CD8-positive, alpha-beta memory T cell (primary cell): ENCODE measurements at places on chromosomes 12 and 14.

GRCh38 chr14:76729953-76730505 is 31.2 kb upstream of the VASH1 start:
- no peak for DNase-seq

DNA sequence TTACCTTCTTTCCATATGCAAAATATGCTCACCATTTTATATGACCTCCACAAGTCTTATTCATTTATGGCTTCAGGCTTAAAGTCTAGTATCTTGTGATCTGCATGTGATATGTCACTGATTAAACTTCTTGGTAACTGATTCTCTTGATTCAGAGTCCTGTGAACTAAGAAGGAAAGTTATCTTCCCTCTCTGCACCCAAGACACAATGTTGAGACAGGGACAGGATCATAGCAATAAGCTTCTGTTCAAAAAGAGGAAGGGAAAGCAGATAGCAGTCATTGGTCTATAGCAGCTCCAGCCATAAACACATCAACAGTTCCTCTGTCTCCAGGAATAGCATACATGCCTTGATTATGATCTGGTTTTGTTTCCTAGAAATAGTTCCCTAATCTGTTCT is 103.1 kb downstream of the UNC79 start:
- DNase-seq, result no peak

- no peak for DNase-seq
Observed at GRCh38 chr12:39401459-39401858, 41.5 kb downstream of the KIF21A start.

DNA sequence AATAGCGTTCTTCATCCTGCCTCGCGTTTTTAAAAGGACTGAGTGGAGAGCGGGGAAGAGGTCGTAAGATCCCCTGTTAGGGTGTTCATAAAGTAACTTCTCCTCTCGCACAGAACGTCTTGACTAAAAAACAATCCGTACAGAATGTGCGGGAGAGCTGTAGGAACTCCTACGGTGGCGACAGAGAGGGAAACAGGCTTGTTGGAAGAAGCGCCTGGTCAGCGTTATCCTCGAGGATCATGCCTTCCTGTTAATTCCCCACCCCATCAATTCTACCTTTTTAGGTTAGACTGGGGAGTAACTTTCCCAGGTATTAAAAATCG is 399 bp upstream of the WASHC4 start:
- DNase-seq, result no peak

DNA sequence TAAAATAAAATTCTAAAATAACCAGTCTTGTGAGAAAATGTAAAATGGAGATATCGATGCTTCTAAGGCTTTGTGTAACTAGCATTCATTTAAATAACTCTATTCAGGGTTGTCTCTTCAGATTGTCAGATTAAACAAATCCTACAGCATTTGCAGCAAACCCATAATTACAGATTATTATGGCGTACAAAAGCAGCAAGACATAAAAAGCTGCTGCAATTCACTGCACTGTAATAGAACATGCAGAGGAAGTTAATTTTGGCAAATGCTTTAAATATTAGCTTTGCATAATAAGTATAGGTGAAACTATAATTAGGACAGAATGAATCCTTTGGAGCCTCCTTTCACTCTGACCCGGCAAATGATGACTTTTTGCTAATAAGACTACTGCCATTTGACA is 98.3 kb downstream of the INSM2 start:
- no peak for DNase-seq

DNA sequence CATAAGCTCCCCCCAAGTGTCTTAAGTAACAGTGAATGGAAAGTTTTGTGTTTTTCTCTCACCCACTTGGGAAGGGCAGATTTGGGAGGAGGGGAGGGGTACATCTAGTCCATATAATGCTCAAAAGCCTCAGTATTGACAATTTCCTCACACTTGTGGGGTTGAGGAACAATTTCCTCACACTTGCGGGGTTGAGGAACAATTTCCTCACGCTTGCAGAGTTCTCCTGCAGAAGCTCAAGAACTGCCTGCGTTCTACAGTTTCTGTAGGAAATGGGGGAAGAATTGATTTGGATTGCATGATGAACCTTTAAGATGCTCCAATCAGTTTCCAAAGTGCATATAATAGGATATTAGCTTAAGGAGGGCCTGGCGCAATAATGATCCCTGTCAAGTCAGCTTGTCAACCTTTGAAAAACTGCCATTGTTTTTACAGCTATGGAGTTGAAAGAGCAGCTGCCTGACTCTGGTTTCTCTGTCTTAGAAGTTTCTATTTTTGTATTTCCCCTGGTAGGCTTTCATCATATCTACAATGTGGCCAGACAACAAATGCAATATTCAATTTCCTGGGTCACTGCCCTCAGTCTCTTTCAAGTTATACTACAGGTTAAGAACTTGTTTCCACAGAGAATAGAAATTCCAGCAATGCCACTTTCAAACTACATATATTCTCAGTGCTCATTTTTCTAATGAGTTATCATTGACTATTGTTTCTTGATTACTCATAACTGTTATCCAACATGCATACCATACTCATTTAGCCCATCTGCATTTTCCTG is 66.5 kb downstream of the PLEKHG7 start:
- DNase-seq, result no peak

GRCh38 chr14:58639198-58639565 is 1.4 kb downstream of the DACT1 start:
- no peak for DNase-seq

DNA sequence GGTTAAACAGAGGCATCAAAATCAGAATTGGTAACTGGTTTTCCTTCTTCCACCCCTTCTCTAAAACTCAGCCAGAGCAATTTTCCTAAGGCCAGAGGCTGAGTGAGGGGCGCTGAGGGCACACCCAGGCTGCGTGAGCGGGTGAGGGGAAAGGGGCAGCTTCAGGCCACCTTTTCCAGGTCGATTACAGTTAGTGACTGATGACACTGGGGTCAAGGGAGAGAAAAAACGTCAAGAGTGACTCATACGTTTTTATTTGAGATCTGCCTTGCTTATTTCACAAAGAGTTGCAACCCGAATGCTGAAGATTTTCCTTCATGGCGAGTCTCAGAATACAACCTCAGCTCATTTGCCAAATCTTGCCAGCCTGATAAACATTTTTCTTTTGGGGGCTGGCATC is 46.7 kb upstream of the EVL start:
- DNase-seq, result no peak

GRCh38 chr14:99408286-99408970 is 72.2 kb downstream of the SETD3 start:
- no peak for DNase-seq

DNA sequence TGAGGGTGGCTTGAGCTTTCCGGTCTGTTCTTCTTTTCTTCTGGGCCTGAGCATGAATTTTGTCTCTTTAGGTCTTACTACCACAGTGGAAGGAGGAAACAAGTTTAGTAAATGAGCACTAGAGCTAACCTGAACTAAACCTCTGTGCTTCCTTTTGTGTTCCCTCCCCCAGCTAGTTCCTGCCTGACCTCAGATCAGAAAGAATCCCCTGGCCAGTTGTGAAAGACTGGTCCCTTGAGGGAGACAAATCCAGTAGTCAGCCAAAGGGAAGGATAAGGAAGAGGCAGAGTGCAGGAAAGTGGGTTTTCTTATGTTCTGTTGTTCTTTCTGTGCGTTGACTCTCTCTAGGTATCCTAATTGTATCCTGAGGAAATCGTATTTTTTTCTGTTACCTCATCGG is 17.5 kb downstream of the ZNF664 start:
- no peak for DNase-seq

- no peak for DNase-seq
Observed at GRCh38 chr12:75900226-75900625, 131.3 kb downstream of the PHLDA1 start.

- DNase-seq, result no peak
Observed at GRCh38 chr12:65858831-65859230, 34.5 kb downstream of the HMGA2 start.

GRCh38 chr12:94706250-94706661 is 55.9 kb upstream of the TMCC3 start:
- DNase-seq, result no peak

GRCh38 chr14:23137192-23137812 is 18.2 kb upstream of the CEBPE start:
- DNase-seq, result no peak

GRCh38 chr12:126523891-126524290 is 1458.7 kb downstream of the AACS start:
- no peak for DNase-seq

- no peak for DNase-seq
Observed at GRCh38 chr12:25459541-25459951, 93.5 kb downstream of the LMNTD1 start.

GRCh38 chr12:6612247-6612646 is 5.1 kb upstream of the CHD4 start:
- DNase-seq, result no peak

DNA sequence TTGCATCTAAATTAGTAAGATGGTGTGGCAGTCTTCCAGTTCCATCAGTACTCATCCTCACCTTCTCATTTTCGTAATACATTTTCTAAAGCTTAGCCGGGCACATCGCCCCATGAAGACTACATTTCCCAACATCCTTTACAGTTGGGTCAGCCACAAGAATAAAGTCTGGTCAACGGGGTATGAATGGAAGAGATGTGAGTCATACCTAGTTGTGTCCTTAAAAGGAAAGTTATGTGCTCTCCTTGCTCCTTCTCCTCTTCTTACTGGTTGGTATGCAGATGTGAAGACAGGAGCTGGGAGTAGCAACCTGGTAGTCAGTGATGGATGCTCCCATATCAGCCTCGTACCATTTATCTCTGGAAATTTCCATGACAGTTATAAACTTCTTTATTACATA is 35.9 kb upstream of the EGLN3 start:
- no peak for DNase-seq

DNA sequence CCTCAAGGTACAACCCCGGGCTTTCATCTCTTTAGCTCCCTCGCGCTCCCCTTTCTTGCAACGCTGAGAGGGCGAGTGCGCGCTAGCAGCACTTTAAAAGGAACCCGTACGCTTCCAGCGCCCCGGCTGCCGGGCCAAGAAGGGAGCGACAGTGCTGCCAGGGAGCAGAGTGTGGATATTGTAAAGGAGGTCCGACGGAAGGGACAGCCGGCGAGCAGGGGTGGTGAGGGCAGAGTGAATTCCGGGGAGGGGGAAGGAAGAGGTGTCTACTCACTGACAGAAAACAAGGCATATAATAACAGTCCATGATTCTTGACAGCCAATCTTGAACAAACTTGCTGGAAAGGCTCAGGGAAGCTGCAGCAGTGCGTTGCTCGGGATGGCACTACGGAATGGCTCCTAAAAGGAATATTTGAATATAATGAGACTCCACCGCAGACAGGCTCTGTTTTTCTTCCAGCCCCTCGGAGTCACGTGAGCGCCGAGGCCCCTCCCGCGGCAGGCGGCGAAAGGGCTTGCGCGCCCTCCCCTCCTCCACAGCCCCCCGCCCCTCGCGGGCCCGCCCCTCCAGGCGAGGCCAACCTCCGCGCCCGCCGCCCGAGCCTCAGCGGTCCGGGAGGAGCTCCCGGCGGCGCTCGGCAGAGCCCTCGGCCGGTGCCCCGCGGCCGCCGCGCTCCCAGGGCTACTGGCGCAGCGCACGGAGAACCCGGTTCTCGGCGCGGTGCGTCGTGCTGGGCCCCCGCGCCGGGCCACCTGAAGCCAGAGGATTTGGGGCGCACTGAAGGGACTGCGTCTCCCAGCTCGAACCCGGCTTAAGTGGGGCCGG is 3.4 kb downstream of the BMP4 start:
- DNase-seq, result no peak

- DNase-seq, result no peak
Observed at GRCh38 chr12:50572287-50572686, 67.5 kb downstream of the DIP2B start.

- DNase-seq, result no peak
Observed at GRCh38 chr12:122389677-122390076, 32.8 kb downstream of the CLIP1 start.

- DNase-seq, result no peak
Observed at GRCh38 chr12:22810036-22810435, 185.1 kb downstream of the ETNK1 start.

- no peak for DNase-seq
Observed at GRCh38 chr14:34072921-34073320, 122.0 kb upstream of the EGLN3 start.

DNA sequence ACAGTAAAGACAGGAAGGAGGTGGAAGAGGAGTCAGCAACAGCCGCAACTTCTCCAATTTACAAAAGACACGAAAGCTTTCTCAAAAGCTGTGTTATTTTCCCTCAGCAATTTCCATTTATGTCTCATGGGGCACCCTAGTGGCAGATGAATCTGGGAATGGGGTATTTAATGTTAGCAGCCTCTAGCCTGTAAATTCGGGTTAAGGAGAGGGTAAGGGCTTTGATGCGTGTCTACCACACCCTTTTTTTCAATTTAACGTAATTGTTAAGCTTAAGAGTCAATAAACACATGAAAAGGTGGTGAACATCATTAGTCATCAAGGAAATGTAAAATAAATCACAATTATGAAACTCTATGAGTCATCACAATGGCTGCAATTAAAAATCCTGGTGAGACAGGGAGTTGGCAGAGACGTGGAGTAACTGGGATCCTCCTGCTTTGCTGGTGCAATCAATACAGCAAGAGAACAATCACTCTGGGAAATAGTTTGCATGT is 986.4 kb downstream of the AACS start:
- DNase-seq, result no peak

GRCh38 chr12:120200364-120200800 is 529 bp downstream of the RPLP0 start:
- no peak for DNase-seq

DNA sequence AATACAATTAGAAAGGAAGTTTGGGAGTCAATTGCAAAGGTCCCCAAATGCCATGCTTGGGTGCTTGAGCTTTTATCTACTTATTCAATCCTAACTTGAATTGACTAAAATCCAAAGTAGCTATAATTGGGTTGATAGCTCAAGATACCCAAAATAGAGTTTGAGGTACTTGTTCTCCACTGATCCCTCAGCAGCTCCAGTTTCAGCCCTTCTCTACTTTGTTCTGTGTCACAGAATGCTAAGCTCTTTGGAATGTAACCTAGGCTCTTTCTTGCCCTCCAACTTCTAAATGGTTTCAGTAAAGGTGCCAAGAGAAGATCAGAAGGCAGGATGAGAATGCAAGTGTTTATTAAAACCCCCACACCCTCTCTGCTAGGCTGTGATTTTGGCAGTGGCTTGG is 251.4 kb upstream of the CLEC14A start:
- DNase-seq, result no peak

- no peak for DNase-seq
Observed at GRCh38 chr12:82474798-82475184, 116.5 kb downstream of the METTL25 start.

- DNase-seq, result no peak
Observed at GRCh38 chr12:8546591-8546990, 5.9 kb upstream of the CLEC4E start.

- DNase-seq, result no peak
Observed at GRCh38 chr12:28306535-28306934, 116.3 kb downstream of the CCDC91 start.

DNA sequence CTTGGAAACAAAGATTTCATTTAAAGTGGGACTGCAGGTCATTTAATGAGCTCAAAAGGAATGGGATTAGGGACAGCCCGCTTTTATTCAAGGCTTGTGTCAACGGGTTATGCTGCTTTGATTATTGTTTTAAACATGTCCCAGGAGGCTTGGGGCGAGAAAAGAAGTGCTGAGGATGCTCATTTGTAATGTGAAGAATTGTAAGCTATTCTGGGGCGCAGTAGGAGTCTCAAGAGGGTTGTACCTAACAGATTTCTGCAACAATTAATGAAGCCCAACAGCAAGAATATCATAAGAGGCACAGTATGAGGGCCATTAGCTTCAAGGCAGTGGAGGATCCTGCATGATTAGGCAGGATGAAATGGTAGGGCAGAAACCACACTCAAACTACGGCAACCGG is 122.5 kb downstream of the KTN1 start:
- DNase-seq, result no peak
